ENCODE measurements at places on chromosomes 1 and 21.

GRCh38 chr21:43829161-43829560 is 35.9 kb upstream of the AGPAT3 start:
- no peak for DNase-seq

GRCh38 chr1:86822459-86822858 is 91.5 kb downstream of the SELENOF start:
- DNase-seq: no peak

DNA sequence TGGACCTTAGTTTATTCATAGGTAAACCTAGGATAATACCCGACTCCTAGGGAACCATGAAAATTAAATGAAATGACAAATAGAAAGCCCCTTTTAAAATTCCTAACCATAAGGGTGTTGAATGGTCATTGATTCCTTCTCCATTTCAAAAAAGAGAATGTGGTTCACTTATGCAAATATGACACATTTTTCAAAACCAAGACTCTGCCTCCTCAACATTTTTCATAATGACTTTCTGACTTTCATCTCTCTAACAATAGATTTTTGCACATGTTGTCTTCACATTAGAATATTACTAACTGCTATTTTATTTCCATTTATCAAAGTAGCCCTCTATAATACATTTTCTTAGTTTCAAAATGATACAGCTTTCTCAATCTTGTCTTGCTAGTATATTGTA is 169.1 kb downstream of the NTNG1 start:
- DNase-seq: no peak

DNA sequence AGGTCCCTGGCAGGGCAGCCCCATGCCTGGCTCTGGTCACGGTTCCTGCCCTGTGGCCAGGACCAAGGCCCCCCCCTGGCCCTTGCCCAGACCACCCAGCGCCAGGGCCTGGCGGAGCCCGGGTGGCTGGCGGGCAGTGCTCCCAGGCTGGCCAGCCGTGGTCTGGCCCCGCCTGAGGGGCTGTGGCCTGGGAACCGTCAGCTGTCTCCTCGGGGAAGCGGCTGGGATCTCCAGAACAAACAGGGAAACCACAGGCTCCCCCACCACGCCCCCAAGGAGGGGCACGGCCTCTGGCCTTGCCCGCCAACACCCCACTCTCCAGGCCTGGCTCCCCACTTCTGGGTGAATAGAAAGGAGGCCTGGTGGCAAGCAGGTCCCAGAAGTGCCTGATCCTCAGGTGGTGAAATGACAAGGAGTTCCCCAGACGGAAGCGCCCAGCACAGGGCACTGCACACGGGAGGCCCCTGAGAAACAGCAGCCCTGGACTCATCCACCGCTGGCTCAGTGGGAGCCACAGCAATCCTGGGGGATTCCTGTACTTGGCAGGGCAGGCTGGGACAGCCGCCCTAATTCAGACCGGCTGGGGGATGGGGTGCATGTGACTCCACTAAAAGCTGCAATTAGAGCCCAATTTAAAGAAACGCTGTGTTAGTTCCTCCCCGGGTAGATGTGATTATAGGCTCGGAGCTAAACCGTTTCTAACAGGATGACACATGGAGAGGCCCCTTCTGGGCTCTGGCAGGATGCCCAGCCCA is 78.9 kb downstream of the RAP1GAP start:
- no peak for DNase-seq

DNA sequence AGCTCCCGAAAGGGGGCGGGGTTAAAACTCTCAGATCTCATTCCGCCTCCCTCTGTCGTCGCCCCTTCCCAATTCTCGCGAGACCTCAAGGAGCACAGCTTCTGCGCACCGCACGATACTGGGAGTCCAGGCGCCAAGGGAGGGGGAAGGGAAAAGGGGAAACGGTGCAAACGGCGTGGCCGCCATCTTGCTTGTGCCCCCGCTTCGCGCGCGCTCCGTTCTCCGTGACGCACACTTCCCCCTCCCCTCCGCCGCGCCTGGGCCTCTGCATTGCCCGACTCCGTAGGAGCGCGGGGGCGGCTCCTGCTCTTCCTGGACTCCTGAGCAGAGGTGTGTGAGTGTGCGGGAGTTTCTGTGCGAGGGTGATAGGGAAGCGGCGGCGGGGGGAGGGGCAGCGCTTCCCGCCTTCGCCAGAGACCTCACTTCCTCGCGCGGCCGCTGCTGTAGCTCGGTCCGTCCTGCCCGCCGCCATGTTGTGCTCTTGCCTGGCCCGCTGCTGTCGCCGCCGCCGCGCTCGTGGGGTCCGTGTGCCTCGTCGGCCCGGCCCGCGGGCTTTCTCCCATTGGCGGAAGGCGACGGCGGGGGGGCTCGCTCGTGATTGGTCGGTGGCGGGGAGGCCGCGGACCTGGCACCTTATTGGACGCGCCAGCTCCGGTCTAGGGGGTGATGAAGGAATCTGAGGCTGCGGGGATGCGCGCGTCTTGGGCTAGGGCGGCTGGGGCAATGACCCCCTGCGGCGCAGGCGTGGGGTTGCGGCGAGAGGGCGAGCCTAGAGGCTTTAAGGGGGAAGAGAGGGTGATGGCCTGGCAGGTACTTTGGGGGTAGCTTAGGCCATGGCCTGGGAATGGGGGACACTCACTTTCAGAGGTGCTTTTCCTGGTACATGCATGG is at the start of gene NFYC:
Gene NFYC, plus strand, starts transcription at position 167 of the 891 bp plus-strand sequence. CDS start 47,140 bp downstream, outside the sequence.
- DNase-seq: peak; percentile 92

- DNase-seq: no peak
Observed at GRCh38 chr1:178017517-178017916, 47.7 kb upstream of the SEC16B start.

DNA sequence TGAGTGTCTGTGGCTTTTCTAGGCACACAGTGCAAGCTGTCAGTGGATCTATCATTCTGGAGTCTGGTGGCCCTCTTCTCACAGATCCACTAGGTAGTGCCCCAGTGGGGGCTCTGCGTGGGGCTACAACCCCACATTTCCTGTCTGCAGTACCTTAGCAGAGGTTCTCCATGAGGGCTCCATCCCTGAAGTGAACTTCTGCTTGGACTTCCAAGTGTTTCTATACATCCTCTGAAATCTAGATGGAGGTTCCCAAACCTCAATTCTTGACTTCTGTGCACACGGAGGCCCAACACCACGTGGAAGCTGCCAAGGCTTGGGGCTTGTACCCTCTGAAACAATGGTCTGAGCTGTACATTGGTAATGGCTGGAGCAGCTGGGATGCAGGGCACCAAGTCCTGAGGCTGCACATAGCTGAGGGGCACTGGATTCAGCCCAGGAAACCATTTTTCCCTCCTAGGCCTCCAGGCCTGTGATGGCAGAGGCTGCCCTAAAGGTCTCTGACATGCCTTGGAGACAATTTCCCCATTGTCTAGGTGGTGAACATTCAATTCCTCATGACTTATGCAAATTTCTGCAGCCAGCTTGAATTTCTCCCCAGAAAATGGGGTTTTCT is 29.2 kb upstream of the TSNAX start:
- no peak for DNase-seq

DNA sequence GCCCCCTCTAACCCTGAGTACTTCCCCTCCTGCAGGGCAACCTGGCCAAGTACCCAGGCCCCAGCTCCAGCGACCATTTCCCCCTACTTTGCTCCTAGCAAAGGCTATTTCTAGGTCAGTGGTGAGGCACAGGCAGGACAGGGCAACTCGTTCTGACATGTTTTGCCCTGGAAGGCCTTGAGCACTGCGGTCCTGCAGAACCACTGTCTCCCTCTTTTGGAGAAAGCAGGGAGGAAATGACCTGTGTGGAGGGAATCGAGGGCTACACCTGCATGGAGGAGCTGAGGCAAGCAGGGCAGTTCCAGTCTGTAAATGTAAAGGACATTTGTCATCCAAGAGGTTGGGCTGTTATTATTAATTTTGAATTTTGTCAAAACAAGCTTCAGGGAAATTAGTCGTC is 99.1 kb downstream of the PPIAL4G start:
- no peak for DNase-seq

DNA sequence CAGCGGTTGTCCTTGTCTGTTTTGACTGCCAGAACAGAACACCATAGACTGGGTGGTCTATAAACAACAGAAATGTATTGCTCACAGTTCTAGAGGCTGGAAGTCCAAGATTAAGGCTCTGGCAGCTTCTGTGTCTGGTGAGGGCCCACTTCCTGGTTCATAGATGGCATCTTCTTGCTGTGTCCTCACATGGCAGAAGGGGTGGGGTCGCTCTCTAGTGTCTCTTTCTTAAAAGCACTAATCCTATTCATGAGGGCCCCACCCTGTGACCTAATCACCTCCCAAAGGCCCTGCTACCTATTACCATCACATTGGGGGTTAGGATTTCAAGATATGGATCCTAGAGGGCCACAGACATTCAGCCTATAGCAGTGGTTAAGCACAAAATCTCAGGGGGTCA is 304.4 kb downstream of the NFIA start:
- no peak for DNase-seq

GRCh38 chr1:86453664-86454063 is 15.1 kb upstream of the CLCA1 start:
- no peak for DNase-seq

GRCh38 chr1:237671262-237671661 is 219.5 kb downstream of the ZP4 start:
- DNase-seq: no peak

GRCh38 chr1:214801191-214801590 is 198.2 kb downstream of the CENPF start:
- DNase-seq: no peak

GRCh38 chr1:230312676-230313075 is 113.5 kb downstream of the PGBD5 start:
- DNase-seq: no peak

- DNase-seq: no peak
Observed at GRCh38 chr1:115296981-115297380, 41.1 kb downstream of the NGF start.

DNA sequence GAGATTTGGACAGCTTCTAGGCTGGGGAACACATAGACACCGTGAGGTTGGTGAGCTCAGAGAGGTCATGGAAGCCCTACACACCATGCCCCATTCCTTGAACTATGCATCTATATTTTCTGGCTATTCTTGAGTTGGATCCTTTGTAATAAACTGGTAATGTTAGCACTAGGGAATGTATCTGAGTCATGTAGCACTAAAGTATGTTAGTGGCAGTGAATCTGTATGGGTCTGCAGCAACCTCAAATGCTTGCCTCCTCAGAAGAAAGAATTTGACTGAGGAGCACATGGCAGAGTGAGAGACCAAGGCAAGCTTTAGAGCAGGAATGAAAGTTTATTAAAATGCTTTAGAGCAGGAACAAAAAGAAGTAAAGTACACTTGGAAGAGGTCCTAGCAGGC is 43.7 kb upstream of the LRRC7 start:
- DNase-seq: no peak

DNA sequence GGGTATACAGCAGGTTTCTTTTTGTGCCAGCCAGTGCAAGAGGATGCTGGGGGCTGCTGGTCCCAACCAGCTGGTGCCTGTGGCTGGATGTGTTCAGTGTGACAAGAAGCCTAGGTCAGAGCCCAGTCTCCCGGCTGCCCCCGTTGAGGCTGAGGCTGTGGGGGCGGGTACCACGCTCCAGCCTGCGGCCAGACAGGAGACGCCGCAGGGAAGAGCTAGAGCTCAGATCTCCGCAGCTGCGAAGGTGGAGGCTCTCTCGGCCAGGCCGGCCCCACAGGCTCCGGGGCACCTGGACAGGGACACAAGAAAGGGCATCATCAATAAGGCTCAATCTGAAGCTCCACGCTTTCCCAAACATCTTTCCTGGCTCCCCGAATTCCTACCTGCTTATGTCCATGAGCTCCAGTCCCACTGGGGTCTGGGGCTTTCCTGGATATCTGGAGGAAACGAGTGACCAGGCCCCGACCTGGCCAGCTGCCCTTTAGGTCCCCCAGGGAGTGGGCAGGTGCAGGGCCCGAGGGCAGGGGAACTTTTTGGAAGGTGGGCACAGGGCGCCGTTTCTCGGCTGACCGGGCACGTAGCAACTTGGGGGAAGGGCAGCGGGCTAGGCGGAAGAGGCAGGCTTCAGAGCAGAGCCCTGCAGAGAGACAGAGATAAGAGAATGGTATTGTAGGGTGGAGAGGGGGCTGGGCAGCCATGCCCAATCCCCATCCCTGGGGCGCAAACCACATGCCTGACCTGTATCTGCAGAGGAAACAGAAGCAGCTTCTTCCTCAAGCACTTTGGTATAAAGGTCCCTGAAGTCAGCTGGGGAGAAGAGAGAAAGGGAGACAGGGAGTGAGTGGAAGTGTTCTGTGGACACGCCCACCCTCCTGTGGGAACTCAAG is 7.4 kb downstream of the ENTREP3 start:
- DNase-seq: no peak

DNA sequence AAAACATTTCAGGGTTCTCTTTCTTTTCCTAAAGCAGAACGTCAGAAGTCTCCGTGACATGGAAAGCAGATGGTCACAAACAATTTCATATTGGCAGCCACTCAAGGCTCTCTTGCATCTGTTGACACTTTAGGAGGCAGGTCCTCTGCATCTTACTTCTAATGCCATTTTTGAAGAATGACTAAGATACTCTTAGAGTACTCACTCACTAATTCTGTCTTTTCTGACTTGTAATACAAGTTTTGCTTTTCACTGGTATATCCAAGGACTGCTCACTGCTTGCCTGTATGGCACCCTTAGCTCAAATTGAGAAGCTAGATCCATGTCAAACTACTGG is 68.3 kb downstream of the PRRX1 start:
- no peak for DNase-seq

DNA sequence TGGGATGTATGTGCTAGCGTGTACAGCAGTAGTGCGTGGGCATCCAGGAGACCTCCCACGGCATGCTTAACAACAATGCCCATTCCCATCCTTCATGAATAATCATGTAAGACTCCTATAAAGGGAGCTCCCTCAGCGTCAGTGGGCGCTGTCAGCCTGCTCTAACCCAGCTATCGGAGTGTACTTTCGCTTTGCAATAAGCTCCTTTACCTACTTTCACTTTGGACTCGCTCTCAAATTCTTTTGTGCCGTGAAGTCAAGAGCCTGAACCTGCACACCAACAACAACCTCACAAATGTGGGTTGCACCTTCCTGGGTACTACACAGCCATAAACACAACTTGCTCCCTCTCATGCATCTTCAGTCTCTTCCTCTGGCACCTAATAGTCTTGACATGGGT is 114.8 kb upstream of the PAXBP1 start:
- no peak for DNase-seq

Data from stimulated activated CD8-positive, alpha-beta memory T cell treated with anti-CD3 and anti-CD28 coated beads, Interleukin-15, amount 100 ng/mL, for 4 hours (primary cell).